ENCODE measurements at places on chromosomes 13 and 19.

GRCh38 chr13:28650284-28650683 is 8.6 kb upstream of the POMP start:
- DNase-seq: no peak

GRCh38 chr13:111855191-111855590 is 211.8 kb upstream of the SOX1 start:
- DNase-seq: no peak

- DNase-seq: no peak
Measured at GRCh38 chr13:41075034-41075433, 13.7 kb downstream of the WBP4 start.

- DNase-seq: no peak
Measured at GRCh38 chr19:2055931-2056836, 5.1 kb upstream of the MKNK2 start.

- DNase-seq: no peak
Measured at GRCh38 chr19:45100201-45100600, 7.2 kb downstream of the PPP1R37 start.

DNA sequence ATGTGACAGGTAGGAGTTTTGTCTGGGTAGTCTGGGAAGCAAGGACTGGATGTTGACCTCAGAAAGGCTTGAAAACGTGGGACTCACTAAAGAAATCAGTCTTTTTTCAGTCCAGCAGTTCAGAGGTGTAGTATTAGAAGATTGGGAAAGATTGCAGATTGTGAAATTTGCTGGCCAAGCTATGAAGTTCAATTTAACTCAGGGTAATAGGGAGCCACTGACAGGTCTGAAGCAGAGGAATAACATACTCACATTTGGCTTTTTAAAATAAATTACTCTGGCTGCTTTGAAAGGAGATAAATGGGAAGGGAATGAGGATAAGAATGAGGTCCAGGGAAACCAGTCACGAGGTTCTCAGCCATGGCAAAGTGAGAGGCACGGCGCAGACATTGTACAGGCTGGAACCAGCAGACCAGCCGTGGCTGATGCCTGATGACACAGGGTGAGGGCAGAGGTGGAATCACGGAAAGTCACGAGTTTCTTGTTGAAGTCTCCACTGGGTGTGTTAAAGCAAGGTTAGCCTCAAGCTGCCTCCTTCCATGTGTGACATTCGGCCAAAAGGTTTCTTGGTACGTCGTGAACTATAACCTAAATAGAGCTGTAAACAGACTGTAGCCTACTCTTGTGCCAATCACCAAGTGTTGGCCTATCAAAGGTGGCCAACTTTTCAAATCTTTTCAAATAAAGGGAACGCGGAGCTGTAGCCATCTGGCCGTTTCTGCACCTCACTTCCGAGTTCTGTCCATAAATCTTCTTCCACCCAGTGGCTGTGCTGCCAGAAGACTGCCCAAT is 377.6 kb downstream of the IRS2 start:
- DNase-seq: no peak

DNA sequence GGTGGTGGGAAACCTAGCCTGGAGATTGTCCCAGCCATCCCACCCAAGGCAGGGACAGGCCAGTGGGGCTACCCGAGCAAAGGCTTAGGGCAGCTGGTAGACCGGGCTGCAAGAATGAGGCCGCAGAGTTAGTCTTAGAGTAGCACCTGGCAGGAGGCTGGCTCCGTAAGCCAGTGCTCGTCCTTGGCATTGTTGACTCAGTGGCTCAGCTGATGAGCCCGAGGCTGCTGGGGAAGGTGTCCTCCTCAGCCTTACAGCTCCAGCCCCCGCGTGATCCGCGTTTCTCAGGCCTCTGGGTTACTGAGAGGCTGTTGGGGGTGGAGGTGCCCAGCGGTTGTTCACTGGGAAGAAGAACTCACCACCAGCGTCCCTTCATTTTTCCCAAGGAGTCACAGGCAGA is 24.7 kb downstream of the PPP1R37 start:
- no peak for DNase-seq

- DNase-seq: no peak
Measured at GRCh38 chr13:44748439-44748838, 172.3 kb upstream of the TSC22D1 start.

DNA sequence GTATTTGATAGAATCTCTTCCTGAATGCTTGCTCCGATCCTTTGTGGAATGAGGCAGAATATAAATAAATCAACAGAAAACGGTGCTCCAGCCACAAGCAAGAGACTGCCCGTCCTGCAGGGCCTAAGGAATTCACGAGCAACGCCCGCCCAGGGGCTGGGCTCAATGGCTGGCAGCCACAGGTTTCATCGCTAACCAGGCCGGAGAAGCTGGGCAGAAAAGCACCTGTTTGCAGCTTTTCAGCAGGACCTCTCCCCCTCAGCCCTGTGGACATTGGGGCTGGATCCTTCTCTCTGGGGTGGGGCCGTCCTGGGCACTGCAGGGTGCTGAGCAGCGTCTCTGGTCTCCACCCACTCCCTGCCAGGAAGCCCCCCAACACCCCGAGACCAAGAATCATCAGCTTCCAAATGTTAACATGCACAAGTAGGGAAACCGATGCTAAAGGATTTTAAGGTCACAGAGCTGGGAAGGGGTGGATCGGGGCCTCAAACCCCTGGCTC is 102.5 kb downstream of the GADD45B start:
- no peak for DNase-seq

DNA sequence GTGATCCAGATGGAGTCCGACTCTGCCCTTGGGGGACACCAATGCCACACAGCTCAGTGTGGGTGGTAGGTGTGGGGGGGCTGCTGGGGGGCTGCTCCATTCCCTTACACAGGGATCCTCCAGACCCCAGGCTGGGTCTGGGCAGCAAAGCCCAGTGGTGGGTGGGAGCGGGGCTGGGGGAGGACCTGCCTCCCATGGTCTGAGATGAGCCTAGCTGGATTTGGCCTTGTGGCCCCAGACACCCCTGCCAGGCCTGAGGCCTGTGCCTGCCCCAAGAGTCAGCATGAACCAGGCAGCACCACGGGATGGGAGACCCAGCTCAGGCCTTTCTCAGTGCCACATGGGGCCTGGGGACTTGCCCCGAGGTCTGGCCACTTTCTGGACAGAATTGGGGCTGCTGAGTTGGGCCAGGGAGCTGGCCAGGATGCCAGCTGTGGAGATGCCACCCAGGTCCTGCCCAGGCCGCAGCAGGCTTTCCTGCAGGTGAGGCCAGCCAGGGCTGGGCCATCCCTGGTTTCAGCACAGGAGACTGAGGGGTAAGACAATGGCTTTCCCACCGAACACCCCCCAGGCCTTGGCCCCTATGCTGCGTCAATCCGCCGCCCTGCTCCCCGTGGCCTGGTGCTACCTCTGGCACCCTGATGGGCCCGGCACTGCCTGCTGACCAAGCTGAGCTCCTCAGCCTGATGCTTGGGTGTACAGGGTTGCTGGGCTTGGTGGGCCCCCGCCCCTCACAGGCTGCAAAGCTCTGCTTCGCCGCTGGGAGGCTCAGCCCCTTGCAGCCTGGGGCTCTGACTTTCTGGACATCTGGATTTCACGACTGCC is 24.2 kb downstream of the CEBPG start:
- DNase-seq: no peak

GRCh38 chr19:56356944-56357343 is 36.4 kb downstream of the ZNF582 start:
- no peak for DNase-seq

DNA sequence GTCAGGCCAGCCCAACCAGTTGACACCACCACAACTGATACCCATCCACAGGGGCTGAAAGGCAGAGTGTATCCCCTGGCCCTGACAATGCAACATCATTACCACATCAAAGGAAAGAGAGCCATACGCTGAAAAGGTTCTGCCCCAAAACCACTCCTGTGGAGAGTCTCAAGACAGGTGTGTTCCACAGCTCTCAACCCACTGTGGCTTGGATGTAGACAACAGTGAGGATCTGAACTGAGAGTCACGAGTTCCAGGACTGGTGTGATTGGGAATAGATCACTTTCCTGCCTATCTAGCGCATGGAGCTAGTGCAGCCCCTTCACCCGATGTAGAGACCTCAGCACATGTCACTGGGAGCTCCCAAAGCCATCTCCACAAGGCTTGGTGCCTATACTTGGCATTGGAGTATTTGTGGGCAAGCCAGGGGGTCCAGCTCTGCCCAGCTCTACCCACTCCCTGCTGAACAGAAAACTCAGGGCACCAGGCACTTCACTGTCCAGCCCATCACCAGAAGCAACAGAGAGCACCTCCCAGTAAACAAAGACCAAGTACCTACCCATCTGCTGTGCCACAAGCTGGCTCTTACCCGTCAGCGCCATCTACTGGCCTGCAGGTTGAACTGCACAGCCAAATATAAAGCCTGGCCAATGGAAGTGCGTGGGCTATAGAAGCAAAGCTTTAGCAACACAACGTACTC is 579.5 kb downstream of the UQCRFS1 start:
- peak; percentile 73 for DNase-seq
